Ureter (tissue), 1 donor: ENCODE measurements at places on chromosomes 3 and 15. TPM values are rescaled to one million over a fixed set of nuclear protein-coding genes. Genes with fewer than 3 reads are reported as not detected.

GRCh38 chr3:158430968-158431367 lies 140.0 kb upstream of the MLF1 start:
- no peak for DNase-seq

- no peak for DNase-seq
Measured at GRCh38 chr15:74133694-74134386, 3.5 kb downstream of the ISLR2 start.

- no peak for DNase-seq
Measured at GRCh38 chr3:147267434-147267833, 138.9 kb downstream of the ZIC4 start.

- no peak for DNase-seq
Measured at GRCh38 chr3:3998140-3998922, 199.1 kb downstream of the LRRN1 start.

DNA sequence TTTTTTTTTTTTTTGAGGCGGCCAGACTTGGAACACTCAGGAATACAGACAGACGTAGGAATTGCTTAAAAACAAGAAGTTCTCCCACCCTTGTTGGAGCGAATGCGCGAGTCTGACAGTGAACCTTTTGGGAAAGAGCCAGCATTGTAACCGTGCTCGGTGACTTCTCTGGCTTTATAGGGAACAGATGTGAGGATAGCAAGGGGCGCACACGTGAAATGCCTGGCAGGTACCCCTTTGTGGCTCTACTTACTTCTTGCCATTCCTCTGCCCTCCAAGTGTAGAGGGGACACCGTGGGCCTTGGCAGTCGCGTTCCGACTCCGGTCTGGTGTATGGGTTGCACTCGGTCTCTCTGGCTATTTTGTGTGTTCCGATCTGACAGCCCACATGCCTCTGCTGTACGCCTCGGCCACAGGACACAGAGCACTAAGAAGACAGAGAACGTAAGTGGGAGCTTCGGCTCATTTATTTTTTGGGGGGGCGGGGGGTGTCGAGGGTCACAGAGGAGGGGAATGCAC lies 126.4 kb downstream of the ADAMTS9 start:
- DNase-seq = no peak

GRCh38 chr15:90947577-90948357 lies 6.9 kb upstream of the RCCD1 start:
- no peak for DNase-seq

GRCh38 chr3:88785841-88786240 lies 321.6 kb upstream of the EPHA3 start:
- DNase-seq = no peak

DNA sequence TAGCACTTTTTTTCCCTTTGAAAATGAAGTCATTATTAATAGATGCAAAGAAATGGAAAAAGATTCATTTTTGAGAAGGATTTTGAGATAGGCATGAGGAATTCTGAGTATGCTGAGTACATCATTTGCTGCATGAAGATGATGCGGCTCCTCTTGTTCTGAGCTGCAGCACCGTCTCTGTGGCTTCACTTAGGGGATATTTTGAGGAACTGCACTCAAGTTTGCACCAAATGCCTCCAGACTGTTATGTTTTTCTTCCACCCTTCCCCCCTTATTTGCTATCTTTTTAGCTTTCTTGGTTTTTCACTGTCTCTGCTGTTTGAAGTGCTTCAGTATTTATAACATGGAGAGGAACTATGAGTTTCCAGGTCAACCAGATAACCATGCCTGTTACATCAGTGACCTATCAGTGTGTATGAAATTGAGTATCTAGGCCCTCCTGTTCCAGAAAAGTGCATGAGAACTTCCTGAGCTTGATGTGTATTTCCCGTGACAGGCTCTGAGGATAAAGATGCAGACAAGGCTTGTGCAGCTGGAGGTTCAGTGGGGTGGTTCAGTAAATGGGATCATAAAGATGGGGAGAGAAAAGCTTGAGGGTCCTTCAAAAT lies 128.7 kb downstream of the PDCD6IP start:
- no peak for DNase-seq

DNA sequence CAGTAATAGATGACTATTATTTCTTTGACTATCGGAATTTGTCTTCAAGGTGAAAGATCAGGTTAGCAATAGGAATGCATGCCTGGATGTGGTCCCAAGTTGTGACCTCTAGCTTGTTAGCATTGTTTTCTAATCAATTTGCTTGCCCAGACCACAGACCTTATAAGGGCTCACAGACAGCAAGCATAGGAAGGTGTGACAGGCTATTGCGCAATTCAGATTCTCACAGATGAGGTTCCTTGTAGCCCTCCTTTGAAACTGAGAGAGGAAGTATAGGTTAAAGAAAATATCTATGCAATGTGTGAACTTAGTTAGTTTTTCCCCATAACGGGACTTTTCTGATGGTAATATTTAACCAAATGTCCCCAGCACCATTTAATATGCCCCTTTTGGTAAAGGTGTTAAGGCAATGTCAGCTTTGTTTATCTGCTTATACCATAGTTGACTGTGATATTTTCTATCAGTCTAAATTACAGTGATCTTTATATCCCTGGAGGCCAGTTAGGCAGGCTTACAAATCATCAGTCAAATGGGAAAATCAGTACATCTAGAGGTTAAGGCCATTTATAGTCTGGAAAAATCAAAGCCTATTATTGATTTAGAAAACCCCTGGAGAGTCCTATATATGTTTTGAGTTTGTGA lies 168.1 kb upstream of the MBNL1 start:
- DNase-seq = no peak

DNA sequence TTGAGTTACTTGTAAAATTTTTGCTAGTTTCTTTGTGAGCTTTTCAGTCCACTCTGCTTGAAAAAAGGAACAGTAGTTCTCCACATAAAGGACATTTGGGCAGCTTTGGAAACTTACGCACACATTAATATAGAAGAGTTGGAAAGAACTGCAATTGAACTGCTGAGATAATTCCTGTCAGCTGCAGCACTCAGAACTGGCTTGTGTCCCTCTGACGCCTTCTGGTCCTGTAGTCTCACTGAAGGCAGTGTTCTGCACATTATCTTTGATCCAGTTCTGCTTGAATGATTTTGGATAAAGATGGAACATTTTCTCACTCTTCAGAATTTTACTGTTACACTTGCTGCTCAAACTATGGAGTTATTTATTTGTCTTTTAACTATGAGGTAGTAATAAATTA lies 901.9 kb downstream of the OTOL1 start:
- DNase-seq = no peak

- no peak for DNase-seq
Measured at GRCh38 chr3:77059354-77059753, 19.5 kb downstream of the ROBO2 start.

DNA sequence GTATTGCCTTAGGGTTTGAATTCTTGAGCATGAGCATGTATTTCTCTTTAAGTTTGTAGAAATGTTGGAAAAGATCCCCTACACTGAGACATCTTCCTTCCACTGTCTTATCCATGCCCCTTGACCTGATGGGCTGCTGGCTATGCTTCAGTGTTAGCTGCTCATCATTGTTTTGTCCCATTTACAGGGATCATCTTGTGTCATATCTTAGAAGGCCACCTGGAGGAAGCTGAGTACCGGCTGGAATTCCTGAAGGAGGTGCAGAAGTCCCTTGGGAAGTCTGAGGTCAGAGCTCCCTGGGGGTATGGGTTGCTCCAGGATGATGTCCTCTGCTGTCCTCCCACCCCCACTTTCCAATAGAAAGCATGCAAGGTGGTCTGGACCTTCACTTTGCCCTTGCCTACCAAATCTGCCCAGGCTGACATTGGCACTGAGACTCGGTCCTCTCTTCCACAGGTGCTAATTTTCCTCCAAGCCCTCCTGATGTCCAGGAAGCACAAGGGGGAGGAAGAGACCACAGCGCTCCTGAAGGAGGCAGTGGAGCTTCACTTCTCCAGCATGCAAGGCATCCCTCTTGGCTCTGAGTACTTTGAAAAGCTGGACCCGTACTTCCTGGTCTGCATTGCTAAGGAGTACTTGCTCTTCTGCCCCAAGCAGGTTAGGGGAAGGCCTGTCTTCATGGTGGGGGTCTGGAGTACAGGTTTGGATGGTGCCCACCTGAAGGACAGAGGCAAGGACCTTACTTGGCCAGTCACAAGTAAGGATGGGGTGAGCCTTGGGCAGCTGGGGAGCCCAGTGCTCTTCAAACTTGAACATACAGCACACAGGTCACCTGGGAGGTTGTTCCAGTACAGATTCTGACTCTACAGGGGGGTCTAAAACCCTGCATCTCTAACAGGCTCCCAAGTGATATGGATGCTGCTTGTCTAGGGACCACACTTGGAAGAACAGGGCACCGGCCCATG lies 17.7 kb downstream of the TTC21A start:
- DNase-seq = peak; percentile 62

GRCh38 chr15:101456057-101456739 lies 33.3 kb downstream of the PCSK6 start:
- no peak for DNase-seq

DNA sequence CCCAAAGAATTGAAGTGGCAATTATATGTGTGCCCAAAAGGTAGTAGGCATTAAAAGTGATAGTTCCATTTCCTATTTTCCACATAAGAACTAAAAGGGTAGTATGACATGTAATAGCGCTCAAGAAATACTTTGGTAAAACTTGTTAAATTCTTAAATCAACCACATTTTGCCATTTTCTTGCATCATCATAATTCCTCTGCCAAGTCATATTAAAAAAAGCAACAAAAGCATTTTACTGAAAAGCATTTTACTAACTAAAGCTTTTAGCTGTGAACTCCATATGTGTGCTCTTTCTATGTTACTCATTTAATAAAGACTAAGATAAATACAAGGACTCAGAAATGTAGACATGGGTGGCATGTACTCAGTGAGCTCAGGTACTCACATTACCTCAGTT lies 70.1 kb downstream of the GPR160 start:
- DNase-seq = no peak

GRCh38 chr15:101194546-101195125 lies 57.2 kb downstream of the CHSY1 start:
- DNase-seq = no peak

GRCh38 chr15:67884514-67885174 lies 44.8 kb upstream of the RNU6-1 start:
- DNase-seq = peak; percentile 84

DNA sequence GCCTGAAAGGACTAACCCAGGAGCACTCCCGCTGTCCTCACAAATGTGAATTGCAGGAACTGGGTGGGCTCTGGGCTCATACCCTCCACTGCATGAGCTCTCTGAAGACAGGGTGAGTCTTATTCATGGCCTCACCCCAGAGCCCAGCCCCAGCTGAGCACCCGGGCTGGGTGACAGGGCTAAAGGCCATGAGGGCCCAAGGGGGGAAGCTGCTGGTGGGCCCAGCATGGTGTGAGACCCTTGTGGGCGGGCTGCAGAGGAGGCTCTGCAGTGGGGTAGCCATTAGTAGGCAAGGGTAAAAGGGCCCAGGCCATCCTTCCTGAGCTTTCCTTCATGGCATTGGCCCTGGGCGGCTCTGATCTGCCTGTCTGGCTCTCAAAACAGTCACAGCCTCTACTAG lies 30.3 kb downstream of the SRPRB start:
- no peak for DNase-seq

UBA7 gene
- 162 TPM for total RNA-seq

NDN gene
- total RNA-seq = 36.1 TPM

FGD5 gene
- 23.2 TPM for total RNA-seq

ZDHHC23 gene
- 10.4 TPM for total RNA-seq

IL20RB gene
- 4.3 TPM for total RNA-seq

CLEC3B gene
- total RNA-seq = 58.9 TPM

SERPINI2 gene
- 0.55 TPM for total RNA-seq

CRABP1 gene
- not detected for total RNA-seq

MAP6D1 gene
- 2.1 TPM for total RNA-seq

WHAMM gene
- 14.4 TPM for total RNA-seq

CISH gene
- total RNA-seq = 15.0 TPM

DLL4 gene
- 15.2 TPM for total RNA-seq

RBP2 gene
- total RNA-seq = not detected

ACKR2 gene
- 17.2 TPM for total RNA-seq

FAM81A gene
- total RNA-seq = 7.3 TPM

LMAN1L gene
- total RNA-seq = not detected
